Breast epithelium (tissue), 4 donors: ENCODE measurements at places on chromosomes 6 and 20. TPM values are rescaled to one million over a fixed set of nuclear protein-coding genes. Genes with fewer than 3 reads are reported as not detected.

DNA sequence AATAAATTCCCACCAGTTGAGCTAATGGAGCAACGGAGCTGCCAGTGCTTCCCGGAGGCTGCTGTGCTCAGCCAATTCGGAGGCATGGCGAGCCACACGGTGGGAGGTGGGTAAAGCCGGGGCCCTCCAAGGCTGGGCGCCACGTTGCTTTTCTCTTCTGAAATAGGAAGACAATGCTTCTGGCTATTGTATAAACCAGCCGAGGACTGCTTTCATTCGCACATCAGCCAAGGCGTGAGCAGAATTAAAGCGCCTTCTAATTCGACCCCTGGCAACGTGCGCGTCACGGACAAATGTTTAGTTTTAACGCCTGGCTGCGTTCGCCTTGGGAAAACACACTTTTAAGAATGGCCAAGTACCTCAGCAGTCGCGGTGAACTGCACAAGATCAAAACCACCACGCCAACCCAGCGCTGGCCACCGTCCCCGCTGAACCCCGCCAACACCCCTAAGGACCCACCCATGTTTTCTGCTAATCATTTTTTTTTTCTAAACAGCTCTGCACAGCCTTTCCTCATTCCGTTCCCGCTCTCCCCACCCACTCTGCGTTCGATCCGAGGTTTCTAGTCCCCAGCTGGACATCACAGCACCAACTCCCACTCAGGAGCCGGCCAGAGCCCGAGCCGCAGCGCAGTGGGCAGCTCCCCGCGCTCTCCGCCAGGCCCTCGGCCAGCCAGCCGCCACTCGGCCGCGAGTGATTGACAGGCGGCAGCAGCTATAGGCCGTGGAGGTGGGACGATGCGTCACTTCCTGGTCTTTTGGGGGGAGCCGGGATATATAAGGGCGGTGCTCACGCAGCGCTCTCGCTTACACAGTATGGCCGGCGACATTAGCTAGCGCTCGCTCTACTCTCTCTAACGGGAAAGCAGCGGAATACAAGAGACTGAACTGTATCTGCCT is at the start of gene AMD1:
AMD1 (plus strand) TSS at position 805 of the 899 bp plus-strand sequence. CDS start 321 bp downstream, outside the sequence.
- peak within 1 kb of the TSS; percentile 97 for H3K27ac ChIP-seq
- no peaks in the 10 kb centered on the region for H3K27me3 ChIP-seq
- peak; percentile 96 for DNase-seq

DNA sequence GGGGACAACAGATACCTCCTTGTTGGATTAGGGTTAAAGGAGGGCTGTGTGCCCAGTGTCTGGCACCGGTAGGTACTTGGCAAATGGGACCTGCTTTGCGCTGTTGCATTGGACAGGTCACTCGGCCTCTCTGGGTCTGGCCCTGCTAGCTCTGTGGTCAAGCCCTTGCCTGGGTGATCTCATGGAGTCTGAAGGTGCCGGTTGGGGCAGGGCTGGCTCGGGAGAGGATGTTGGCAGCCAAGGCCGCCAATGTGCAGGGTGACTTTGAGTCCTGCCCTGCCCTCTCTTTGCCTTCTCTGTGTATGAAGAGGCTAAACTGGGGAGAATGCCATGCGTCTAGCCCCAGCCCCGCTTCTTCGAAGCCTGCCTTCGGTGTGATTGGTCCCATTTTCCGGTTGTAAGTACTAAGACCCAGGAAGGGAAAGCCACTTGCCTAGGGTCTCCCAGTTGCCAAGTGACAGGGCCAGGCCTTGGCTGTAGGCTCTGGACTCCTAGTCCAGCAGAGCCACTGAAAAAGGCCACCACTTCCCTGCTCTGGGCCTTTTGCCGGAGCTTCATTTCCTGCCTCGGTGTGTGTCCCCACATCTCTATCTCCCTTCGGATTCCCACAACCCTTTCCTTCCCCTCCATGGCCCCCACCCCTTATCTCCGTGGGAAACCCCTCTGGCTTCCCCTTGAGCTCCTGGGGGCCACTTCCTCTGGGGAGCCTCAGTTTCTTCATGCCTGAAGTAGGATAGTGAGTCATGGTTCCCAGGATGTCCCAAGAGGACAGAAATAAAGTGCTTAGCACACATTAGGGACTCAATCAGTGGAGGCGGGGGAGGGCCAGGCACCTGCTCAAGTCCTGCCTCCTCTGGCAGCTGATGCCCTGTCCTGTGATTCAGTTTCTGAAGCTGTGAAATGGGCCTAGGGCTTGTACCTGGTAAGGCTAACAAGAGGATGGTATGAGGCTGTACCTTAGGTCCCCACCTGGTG is 3.9 kb downstream of the SRC start:
- peak overlapping the region; percentile 4 for H3K27ac ChIP-seq
- H3K36me3 ChIP-seq = no peaks in the 10 kb centered on the region
- peaks cover 7% of the 10 kb centered on the region for H3K4me1 ChIP-seq
- DNase-seq = no peak
- no peaks in the 10 kb centered on the region for H3K27me3 ChIP-seq

DNA sequence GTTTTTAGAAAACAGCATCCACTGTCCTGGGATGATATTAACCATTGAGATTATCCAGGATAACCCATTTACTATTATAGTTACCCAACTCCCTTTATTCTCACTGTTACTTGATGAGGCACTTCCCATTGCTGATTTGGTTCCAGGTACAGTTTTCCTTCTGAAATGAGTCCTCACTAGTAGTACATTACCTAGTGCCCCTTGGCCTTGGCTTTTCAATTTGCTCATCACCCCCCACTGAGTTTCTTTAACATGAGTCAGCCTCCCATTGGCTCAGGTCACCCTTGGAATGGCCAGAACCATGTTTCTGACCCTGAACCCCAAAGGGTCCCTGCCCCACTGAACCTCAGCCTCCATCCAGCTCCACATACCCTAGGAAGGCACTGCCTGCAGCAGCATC is 28.4 kb downstream of the MDGA1 start:
- H3K4me3 ChIP-seq = no peak overlapping the region
- H3K27me3 ChIP-seq = no peaks in the 10 kb centered on the region
- no peaks in the 10 kb centered on the region for H3K4me1 ChIP-seq
- no peak for DNase-seq
- H3K27ac ChIP-seq = no peak overlapping the region

GRCh38 chr6:148704400-148705246 is 42.2 kb upstream of the UST start:
- no peak for DNase-seq
- no peak overlapping the region for H3K4me3 ChIP-seq
- H3K27ac ChIP-seq = no peak overlapping the region
- H3K27me3 ChIP-seq = no peaks in the 10 kb centered on the region
- peaks cover 4% of the 10 kb centered on the region for H3K36me3 ChIP-seq
- no peaks in the 10 kb centered on the region for H3K4me1 ChIP-seq

DNA sequence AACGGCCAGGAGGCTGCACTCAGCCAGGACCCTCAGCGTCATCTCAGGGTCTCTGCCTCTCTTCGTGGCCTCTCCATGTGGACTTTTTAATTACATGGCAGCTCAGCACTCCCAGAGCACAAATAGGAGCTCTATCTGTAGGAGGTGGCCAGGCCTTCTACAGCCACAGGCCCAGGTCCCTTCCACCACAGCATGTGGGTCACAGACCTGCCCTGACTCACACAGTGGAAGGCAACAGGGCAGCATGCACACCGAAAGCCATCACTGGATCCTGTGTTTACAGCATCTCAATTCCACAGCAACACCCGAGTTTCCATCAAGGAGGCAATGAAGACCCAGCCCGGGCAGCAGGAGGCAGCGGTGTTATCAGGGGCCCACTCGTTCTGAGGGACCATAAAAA is 65.8 kb upstream of the CD93 start:
- no peaks in the 10 kb centered on the region for H3K27me3 ChIP-seq
- peak overlapping the region; percentile 76 for H3K27ac ChIP-seq
- H3K4me1 ChIP-seq = no peaks in the 10 kb centered on the region
- H3K36me3 ChIP-seq = no peaks in the 10 kb centered on the region
- DNase-seq = no peak

- H3K27ac ChIP-seq = no peak overlapping the region
- no peaks in the 10 kb centered on the region for H3K27me3 ChIP-seq
- H3K4me3 ChIP-seq = no peak overlapping the region
- DNase-seq = no peak
These were observed 50.0 kb downstream of the SCAF8 start for GRCh38 chr6:154783229-154783628.

DNA sequence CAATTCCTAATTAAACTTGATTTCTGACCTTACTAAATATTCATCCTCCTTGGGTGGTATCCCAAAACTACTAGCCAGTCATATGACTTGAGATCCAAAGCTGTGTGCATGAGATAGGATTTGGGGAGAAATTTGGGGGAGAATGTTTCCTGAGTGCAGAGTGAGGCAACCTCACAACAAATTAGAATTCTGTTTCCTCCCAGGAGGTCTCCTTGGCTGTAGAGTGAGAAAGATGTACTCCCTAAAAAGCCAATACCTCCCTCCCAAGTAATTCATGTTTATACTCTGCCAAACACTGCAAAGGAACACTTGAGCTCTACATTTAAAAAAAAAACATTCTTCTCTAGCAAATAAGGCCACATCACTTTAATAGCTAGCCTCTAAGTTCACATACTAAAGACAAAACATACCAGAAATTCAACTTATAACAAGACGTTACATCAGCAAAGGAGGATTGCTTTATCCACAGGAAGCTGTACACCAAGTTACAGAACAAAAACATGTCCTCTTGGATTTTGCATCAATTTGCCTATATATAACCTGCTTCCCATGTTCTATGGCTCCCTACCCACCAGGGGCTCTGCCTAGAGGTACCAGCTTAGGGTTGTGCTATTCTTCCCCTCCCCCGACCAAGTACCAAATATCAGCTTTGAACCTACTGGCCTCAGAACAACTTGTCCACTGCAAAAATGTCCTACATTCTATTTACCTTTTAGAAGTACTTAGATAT is 15.4 kb upstream of the TMEM30A start:
- peak overlapping the region; percentile 33 for H3K27ac ChIP-seq
- no peak for DNase-seq
- no peak overlapping the region for H3K4me3 ChIP-seq
- no peaks in the 10 kb centered on the region for H3K36me3 ChIP-seq
- H3K4me1 ChIP-seq = no peaks in the 10 kb centered on the region

DNA sequence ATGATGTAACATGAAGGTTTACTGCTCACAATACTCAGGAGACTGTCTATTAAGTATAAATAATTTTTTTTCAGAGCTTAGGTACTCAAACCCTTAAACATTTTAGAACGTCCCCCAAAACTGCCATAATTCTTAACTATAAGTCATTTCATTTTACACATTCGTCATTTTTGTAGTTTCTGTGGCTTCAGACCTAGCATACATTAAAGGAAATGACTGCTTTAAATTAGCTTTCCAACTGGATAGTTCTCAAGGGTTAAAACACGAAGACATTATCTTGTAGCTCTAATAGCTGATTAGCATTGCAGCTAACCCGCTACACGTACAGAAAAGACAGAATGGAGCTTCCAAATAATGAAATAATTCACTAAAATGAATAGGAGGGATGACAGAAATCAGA is 24.9 kb upstream of the PLN start:
- no peaks in the 10 kb centered on the region for H3K4me1 ChIP-seq
- H3K4me3 ChIP-seq = no peak overlapping the region
- no peak overlapping the region for H3K27ac ChIP-seq
- no peaks in the 10 kb centered on the region for H3K27me3 ChIP-seq
- DNase-seq = no peak
- H3K36me3 ChIP-seq = no peaks in the 10 kb centered on the region

- no peak overlapping the region for H3K4me3 ChIP-seq
- H3K4me1 ChIP-seq = no peaks in the 10 kb centered on the region
- no peak overlapping the region for H3K27ac ChIP-seq
- H3K36me3 ChIP-seq = no peaks in the 10 kb centered on the region
These were observed 1.0 kb upstream of the RIPOR2 start for GRCh38 chr6:24936641-24937317.

GRCh38 chr6:57226221-57226620 is 4.1 kb upstream of the RAB23 start:
- no peaks in the 10 kb centered on the region for H3K36me3 ChIP-seq
- H3K27ac ChIP-seq = no peak overlapping the region
- H3K4me3 ChIP-seq = no peak overlapping the region
- no peaks in the 10 kb centered on the region for H3K4me1 ChIP-seq

GRCh38 chr20:5309971-5310370 is 6.8 kb downstream of the PROKR2 start:
- peaks cover 10% of the 10 kb centered on the region for H3K27me3 ChIP-seq
- no peak overlapping the region for H3K27ac ChIP-seq
- no peak overlapping the region for H3K4me3 ChIP-seq
- H3K4me1 ChIP-seq = no peaks in the 10 kb centered on the region
- DNase-seq = no peak

DNA sequence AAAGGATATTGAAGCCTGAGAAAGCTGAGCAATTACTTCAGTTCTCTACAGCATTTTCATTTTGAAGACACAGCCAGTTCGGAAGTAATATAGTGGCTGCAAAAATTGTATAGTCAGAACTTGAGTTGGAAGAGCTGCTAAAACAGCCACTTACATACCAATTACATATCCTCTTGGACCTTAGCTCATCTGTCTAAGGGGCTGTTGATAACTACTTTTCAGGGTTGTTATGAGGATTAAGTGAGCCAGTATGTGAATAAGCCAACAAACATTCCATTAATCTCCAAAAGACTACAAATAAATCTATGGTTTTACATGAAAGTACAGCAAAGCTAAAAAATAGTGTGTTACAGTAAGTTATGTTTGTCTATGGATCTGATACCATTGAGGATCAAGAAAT is 59.7 kb downstream of the TMEM200A start:
- no peak for DNase-seq
- no peak overlapping the region for H3K4me3 ChIP-seq
- no peaks in the 10 kb centered on the region for H3K4me1 ChIP-seq
- no peak overlapping the region for H3K27ac ChIP-seq
- H3K27me3 ChIP-seq = no peaks in the 10 kb centered on the region
- H3K36me3 ChIP-seq = no peaks in the 10 kb centered on the region

GRCh38 chr20:35395728-35396127 is 16.0 kb downstream of the UQCC1 start:
- H3K27ac ChIP-seq = no peak overlapping the region
- H3K4me1 ChIP-seq = no peaks in the 10 kb centered on the region
- no peaks in the 10 kb centered on the region for H3K27me3 ChIP-seq
- H3K4me3 ChIP-seq = no peak overlapping the region

GRCh38 chr6:168024951-168025510 is 27.6 kb downstream of the KIF25 start:
- no peaks in the 10 kb centered on the region for H3K27me3 ChIP-seq
- H3K27ac ChIP-seq = no peak overlapping the region
- no peaks in the 10 kb centered on the region for H3K4me1 ChIP-seq
- DNase-seq = no peak
- H3K4me3 ChIP-seq = no peak overlapping the region

GRCh38 chr20:2761885-2762284 is 38.5 kb downstream of the CPXM1 start:
- no peak overlapping the region for H3K27ac ChIP-seq
- no peaks in the 10 kb centered on the region for H3K36me3 ChIP-seq
- no peaks in the 10 kb centered on the region for H3K27me3 ChIP-seq
- no peaks in the 10 kb centered on the region for H3K4me1 ChIP-seq
- no peak overlapping the region for H3K4me3 ChIP-seq

- H3K27me3 ChIP-seq = no peaks in the 10 kb centered on the region
- no peak for DNase-seq
- no peaks in the 10 kb centered on the region for H3K36me3 ChIP-seq
- no peak overlapping the region for H3K4me3 ChIP-seq
- no peaks in the 10 kb centered on the region for H3K4me1 ChIP-seq
These were observed 62.7 kb downstream of the COL12A1 start for GRCh38 chr6:75143191-75143590.

- H3K36me3 ChIP-seq = no peaks in the 10 kb centered on the region
- DNase-seq = no peak
These were observed 57.7 kb downstream of the ADNP start for GRCh38 chr20:50873585-50873984.

Gene PHACTR3
- total RNA-seq = 0.33 TPM

Gene C6orf15
- total RNA-seq = not detected

Gene IPCEF1
- 6.7 TPM for total RNA-seq

Gene APOM
- total RNA-seq = 4.8 TPM

Gene REPS1
- 40.5 TPM for total RNA-seq

Gene SLC17A4
- total RNA-seq = not detected

Gene TCFL5
- total RNA-seq = 21.0 TPM

Gene ETV7
- 0.80 TPM for total RNA-seq

Gene TNFRSF21
- 20.9 TPM for total RNA-seq
